ENCODE measurements at places on chromosomes 12 and 14. TPM values are rescaled to one million over a fixed set of nuclear protein-coding genes. Genes with fewer than 3 reads are reported as not detected.
A peak's percentile ranks its signal among the peaks of the same experiment; 100 is the strongest.

Gene IFNG-AS1
- 5.2 TPM for total RNA-seq

GRCh38 chr12:77841521-77841920 lies 10.8 kb downstream of the NAV3 start:
- H3K4me3 ChIP-seq, result no peak overlapping the region
- no peak for DNase-seq

DNA sequence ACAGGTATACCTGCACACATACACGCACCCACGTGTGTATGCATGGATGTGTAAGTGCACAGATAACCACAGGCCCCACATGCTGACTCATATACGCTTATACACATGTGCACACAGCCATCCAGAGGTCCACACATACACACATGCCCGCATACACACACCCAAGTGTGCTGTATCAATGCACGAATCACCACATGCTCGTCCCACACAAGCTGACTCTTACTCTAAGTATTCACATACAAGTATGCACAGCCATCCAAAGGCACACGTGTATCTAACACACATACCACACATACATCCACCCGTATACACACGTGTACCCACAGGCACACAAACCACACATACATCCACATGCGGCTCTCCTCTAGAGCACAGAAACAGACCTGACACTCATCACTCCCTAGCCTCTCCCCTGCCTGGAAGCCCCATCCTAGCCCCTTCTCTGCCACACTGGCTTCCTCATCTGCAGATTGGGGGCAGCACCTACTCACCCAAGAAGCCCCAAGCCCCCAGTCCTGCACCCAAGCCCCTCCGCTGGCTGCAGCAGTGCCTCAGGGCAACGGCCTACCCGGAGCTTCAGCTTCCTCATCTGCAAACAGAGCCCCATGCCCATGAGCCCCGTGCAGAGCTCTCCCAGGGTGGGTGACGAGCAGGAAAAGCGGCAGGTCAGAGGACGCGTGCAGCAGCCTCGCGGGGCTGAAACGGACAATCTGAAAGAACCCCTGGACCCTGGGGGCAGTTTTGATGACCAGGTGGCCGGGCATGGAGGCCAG lies 105.4 kb downstream of the NCOR2 start:
- H3K4me3 ChIP-seq, result no peak overlapping the region
- no peaks in the 10 kb centered on the region for H3K27me3 ChIP-seq
- DNase-seq, result no peak
- H3K4me1 ChIP-seq, result peaks cover 44% of the 10 kb centered on the region
- peak overlapping the region; percentile 21 for H3K27ac ChIP-seq
- peaks cover 36% of the 10 kb centered on the region for H3K36me3 ChIP-seq

- no peaks in the 10 kb centered on the region for H3K36me3 ChIP-seq
- no peak for DNase-seq
- no peak overlapping the region for H3K4me3 ChIP-seq
- H3K4me1 ChIP-seq, result no peaks in the 10 kb centered on the region
- H3K27ac ChIP-seq, result no peak overlapping the region
These were observed 494.5 kb downstream of the TMEM132D start for GRCh38 chr12:129409281-129409680.
